Erythroblast (primary cell): ENCODE measurements at places on chromosomes 7 and 10.

DNA sequence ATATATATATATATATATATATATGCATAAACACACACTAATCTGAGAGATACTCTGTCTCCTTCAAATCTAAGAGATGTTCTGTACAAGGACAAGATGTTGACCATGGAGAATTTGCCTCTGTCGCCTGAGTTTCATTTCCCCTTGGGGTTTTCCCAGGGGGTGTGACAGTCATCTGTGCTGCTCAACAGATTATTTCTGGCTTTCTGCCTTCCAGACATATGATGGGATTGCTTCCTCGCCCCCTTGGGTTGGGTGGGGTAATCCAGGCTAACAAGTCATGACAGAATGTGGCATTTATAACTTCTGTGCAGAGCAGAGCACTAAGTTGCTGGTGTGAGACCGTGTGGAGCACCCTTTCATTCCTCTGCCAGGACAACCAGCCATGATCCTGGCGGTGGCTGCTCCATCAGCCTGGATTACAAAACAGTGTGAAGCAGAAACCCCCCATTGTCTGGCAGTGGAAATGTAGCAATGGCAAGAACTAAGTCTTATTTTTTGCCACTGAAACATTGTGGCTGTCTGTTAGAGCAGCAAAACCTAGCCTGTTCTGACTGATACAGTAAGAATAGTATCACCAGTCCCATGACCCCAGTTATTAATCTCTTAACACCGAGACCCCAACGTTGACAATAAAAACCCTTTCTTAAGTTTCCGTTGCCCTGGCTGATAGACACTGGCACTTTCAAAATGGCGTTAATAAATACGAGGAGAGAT is 13.7 kb upstream of the USP6NL start:
- no peak for DNase-seq

- DNase-seq: peak; percentile 65
These were observed 179.5 kb upstream of the LRGUK start for GRCh38 chr7:133947458-133948254.

- peak; percentile 70 for DNase-seq
These were observed at the start of gene LANCL2 for GRCh38 chr7:55365205-55365674. Gene LANCL2 (plus strand): TSS chr7:55365337. CDS start chr7:55366026, 689 bp downstream.

DNA sequence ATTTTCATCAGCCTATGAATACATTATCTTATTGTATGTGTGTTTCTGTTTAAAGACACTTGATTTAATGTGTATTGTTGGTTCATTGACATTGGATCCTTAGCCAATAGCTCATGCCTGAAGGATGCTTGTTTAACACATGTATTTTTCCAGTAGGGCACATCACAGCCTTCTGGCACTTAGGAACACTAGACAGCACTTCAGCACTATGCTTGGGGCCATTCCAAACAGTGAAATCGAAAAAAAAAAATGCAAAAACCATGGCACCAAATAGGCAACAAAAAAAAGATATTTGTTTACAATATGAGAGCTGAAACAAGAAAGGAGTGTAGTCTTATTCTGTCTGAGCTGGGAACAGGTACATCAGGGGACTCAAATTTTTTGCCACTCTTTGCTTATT is 262.8 kb downstream of the SLC25A13 start:
- DNase-seq: no peak

GRCh38 chr10:5522913-5523560 is 1.7 kb upstream of the CALML3 start:
- DNase-seq: no peak

GRCh38 chr7:128409596-128410450 is at the start of gene IMPDH1:
Gene IMPDH1 (minus strand): TSS chr7:128409982. CDS start chr7:128409901, 81 bp downstream.
- peak; percentile 76 for DNase-seq

- no peak for DNase-seq
These were observed 177.6 kb downstream of the PLXDC2 start for GRCh38 chr10:19993714-19994315.
